ENCODE measurements at places on chromosomes 12 and 14.

DNA sequence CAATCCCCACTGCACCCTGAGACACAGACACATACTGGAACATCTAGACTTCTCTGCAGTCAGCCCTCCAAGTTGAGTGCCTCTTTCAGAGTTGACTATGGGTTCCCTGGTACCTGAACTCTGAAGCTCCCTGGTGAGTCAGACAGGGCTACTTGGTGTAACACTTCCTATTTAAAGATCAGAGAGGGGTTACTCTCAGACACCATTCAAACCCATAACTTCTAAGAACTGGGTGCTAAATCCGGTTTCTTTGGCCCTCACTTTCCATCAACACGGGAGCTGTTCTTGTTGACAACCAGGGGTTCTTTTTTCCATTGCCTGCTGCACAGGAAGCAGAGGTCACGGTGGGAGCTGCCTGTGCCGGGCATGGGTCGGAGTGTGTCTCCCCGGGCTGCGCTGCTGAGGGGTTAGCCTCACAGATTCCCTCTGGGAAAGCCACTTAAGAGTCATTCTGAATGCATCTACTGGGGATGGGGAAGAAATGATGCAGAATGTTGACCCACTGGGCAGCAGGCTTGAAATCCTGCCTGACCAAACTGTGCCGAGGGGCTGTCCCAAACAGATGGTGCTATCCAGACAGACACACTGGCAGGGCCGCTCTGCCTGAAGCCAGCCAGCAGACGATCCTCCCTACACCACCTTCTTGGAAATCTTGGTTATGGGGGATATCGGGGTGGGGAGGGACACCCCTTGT is 74.1 kb downstream of the PITPNM2 start:
- no peak for DNase-seq

DNA sequence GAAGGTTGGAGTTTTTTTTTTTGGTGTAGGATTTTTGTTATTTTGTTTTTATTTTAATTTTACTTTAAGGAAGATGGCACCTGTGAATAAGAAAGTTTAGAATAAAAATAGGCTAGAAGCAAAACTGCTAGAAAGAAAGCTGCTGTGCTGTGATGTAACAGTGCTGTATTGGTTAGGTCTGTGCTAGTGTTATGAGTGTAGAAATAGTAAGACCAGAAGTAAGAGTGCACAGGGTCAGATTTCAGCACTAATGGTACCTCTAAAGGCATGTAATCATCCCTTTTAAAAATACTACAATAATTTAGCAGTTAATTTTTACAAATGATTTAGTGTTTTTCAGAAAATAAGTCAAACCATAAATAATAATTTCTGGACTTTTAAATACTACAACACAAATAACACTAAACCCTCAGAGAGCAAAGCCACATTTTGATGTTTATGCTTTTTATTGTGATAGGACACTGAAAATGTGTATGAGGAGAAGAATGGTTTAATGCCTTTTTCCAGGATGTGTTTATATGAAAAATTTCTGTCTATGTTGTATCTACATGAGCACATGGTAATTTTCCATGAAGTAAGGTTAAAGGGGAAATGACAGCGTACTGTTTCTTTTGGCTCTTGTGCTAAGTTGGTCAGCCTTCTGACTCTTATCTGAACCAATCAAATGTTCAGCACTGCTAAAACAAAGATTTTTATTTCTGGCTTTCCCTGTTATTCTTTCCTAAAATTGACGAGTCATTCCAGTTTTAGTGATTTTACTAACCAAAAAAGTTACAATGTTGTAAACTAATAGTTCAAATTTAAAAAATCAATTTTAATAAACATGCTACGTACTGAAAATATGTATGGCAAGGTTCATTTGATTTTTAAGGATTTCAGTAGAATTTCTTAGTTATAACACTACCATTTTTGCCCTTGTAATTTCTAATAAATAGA is 96.1 kb downstream of the PPHLN1 start:
- no peak for DNase-seq

DNA sequence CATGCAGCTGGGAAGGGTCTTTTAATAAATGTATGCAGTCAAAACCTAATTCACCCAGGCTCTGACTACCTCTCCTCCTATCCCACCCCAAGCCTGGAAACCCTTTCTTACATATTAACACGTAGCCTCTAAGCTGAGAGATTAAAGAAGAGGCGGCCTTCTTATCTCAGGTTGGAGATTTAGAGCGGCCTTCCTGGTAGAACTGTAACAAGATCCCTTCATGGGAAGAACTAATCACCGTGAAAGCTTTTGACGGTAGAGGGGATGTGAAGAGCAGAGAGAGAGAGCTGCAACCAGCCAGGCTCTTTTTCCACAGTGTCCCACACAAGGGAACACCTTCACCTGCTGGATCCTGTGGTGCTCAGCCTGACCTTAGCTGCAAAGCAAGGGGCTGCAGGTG is 367.4 kb downstream of the MED13L start:
- no peak for DNase-seq

GRCh38 chr12:112537710-112538396 is 119.1 kb downstream of the PTPN11 start:
- peak; percentile 29 for DNase-seq

GRCh38 chr12:53093777-53094393 is 3.6 kb upstream of the IGFBP6 start:
- no peak for DNase-seq
